SK-N-DZ (cell line): ENCODE measurements at places on chromosomes 11 and 22.

DNA sequence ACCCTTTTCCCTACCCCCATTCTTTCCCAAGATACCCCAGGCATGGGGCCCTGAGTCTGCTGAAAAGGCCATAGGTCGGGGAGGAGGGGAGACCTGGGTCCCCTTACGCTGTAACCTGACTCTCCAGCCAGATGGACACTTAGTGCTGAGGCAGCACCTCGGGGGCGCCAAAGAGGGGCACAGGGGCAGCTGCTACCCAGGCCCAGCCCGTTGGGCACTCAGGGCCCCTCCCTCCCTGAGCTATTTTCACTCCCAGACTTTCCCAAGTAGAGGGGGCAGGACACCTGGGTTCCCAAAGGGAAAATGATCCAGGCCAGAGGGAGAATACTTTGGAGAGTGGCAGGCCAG is 933 bp downstream of the ACTN3 start:
- no peak for DNase-seq

- DNase-seq, result no peak
Observed at GRCh38 chr11:130165601-130166456, 6.2 kb downstream of the ST14 start.

- no peak for DNase-seq
Observed at GRCh38 chr11:119809346-119809745, 80.3 kb upstream of the NECTIN1 start.

DNA sequence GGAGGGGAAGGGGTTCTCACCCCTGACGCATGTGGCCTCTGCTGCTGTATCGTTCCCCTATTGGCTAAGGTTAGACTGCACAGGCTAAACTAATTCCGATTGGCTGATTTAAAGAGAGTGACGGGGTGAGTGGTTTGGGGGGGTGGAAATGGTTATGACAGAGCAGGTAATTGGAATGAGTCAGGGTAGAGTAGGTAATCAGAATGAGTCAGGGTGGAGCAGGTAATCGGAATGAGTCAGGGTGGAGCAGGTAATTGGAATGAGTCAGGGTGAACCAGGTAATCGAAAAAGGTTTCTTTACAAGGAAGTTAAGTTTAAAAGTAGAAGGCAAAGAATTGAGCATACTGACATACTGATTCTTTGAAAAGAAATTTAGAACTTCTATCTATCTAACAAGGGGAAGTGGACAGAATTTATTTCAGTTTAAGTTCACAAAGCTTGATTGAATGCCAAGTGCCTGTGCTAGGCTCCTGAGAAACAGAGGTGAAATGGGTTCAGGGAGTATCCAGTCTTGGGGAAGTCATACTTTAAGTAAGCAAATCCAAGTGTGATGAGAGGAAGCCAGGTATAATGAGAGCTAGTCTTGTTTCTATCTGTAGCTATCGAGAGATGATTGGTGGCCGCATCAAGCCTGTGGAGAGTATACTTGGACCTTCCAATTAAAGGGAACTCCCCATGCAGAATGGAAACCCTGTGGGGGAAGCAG is 58.0 kb downstream of the C11orf91 start:
- DNase-seq, result no peak

DNA sequence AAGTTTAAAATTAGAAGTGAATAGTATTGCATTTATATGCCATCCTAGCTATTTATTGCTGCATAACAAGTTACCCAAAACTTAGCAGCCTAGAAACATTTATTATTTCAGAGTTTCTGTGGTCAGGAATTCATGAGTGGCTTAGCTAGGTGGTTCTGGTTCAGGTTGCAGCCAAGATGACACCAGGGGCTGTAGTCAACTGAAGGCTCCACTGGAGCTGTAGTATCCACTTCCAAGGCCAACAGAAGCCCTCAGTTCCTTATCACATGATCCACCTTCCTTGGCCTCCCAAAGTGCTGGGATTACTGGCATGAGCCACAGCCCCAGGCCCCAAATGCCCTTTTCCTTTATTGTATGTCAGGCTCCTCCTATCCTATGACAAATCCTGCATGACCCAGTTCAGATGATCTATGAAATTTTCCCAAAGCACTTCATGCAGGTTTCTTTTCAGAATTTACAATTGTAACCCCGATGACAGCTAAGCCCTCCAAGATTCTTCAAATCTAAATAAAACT is 6.1 kb upstream of the ALG8 start:
- no peak for DNase-seq

DNA sequence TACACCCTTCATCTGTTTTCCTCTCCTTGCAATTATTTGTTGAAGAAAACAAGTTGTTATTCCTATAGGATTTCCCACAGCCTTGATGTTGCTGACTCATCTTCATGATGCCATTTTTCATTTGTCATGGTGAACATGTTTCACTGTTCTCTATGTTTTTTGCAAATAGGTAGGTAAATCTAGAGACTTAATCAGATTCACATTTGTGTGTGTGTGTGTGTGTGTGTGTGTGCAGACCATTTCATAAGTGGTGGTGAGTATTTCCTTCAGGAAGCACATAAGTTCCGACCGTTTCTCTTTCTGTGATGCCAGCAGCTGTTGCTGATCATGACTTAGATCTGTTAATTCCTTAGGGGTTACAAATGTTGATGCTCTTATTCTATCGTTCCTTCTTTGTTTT is 80.3 kb upstream of the IZUMO1R start:
- DNase-seq, result no peak

- peak; percentile 1 for DNase-seq
Observed at GRCh38 chr11:107140983-107141382, 122.7 kb upstream of the GUCY1A2 start.

DNA sequence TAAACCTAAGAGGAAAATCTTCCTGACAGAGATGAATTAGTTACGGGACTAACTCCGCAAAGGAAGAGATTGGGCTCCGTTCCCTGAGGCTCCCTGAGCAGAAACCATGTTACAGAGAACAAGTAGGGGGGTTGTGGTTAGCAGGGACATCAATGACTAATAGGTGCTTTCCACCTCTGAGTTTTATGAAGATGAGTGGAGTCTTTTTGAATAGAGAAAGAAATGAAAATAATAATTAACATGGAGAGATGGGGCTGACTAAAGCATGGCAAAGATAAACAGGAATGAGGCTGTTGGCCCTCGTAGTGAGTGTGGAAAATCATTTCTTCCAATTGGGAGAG is 47.5 kb upstream of the PICALM start:
- no peak for DNase-seq

GRCh38 chr11:58058276-58059006 is 27.7 kb downstream of the OR6Q1 start:
- no peak for DNase-seq

- no peak for DNase-seq
Observed at GRCh38 chr11:64762277-64762673, 2.5 kb upstream of the PYGM start.

- no peak for DNase-seq
Observed at GRCh38 chr11:20090654-20091374, 69.5 kb downstream of the DBX1 start.

- DNase-seq, result no peak
Observed at GRCh38 chr11:92888696-92889095, 80.8 kb upstream of the MTNR1B start.

DNA sequence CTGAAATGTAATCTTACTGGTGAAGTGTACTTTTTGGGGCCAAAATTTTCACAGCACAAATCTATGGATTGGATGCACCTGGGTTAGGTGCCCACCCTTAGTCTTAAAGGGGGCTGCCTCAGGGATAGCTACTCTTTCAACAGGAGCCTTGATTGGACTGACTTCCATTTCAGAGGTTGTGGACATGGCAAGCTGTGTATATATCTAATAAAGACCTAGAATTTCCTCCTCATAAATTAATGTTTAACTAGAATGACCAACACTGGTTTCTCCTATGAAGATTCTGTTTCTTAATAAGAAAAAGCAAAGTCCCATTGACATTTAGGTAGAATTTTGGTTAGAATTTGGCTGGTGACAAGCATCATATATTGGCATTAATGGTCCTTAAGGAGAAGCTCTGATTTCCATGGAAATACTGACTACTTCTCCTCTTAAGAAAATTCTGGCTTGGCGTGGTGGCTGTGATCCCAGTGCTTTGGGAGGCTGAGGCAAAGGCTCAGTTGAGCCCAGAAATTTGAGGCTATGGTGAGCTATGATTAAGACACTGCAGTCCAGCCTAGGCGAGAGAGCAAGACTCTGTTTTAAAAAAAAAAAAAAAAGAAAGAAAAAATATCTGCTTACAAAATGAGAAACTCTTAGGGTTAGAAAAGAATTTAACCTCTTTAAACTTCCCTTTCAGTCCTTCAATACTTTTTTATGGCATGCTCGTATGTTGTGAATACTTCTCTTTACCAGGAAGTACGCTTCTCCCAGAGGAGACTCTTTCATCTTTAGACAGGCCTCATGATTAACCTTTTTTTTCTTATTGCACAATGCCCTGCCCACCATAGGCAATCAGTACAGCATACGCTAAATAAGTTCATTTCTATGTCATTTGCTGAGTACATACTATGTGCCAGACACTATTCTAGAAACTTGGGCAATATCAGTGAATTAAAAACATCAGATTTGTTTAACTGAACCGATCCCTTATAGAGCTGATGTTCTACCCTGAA is 77.2 kb downstream of the PRR5L start:
- DNase-seq, result no peak

GRCh38 chr22:33757041-33757801 is 163.1 kb downstream of the LARGE1 start:
- no peak for DNase-seq

DNA sequence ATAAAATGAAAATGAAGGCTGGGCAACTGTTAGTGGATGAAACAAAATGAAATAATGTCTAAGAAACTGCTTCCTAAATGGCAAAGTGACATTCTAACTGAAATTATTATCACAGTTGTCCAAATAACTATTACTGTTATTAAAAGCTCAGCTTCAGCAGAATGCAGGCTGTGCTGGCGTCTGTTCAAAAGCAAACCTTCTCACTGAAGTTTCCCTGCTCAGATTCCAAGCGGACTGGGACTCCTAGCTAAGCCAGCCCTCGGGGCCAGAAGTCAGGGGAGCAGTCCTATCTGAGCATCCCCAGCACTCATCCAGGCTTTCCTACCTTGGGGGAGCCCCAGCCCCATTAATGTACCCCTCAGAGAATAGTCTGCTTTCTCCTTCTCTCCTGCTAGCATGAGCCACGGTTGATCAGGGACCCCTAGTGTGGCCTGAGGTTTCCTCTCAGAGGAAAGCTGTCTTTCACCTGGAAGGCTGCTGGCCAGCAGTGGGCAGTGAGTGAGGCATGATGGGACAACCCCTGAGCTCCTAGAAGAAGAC is 1167.3 kb downstream of the TBC1D22A start:
- DNase-seq, result no peak

DNA sequence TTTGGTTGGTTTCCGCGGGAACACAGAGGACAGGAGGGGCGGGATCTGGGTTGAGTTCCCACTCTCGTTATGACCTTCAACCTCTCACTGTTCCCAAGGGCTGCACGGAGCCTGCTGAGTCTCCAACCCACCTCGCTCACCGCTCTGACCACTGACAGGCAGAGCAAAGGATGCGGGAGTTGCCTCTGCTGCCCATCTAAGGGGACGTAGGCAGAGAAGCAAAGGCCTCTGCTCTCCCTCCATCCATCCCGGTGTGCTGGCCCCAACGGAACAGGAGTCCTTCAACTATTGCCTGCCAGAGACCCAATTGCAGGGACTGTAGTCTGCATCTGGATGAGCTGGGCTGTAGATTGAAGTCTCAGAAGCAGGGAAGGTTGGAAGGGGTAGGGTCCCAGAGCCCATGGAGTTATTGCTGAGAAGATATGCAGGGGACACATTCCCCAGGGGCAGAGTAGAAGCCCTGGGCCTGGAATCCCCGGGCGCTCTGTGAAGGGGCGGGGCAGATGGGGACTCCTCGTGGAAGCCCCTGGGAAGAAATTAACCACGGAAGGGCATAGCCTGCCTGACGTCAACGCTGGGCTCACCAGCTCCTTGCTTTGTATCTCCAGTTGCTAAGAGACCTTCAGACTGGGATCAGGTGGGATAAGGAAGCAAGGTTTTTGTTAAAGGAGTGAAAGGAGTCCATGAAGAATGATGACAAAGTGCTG is 12.7 kb upstream of the FXYD2 start:
- no peak for DNase-seq

- no peak for DNase-seq
Observed at GRCh38 chr22:39559456-39560105, 11.0 kb upstream of the CACNA1I start.

GRCh38 chr11:75351791-75352587 is 528 bp upstream of the ARRB1 start:
- DNase-seq, result peak; percentile 85

DNA sequence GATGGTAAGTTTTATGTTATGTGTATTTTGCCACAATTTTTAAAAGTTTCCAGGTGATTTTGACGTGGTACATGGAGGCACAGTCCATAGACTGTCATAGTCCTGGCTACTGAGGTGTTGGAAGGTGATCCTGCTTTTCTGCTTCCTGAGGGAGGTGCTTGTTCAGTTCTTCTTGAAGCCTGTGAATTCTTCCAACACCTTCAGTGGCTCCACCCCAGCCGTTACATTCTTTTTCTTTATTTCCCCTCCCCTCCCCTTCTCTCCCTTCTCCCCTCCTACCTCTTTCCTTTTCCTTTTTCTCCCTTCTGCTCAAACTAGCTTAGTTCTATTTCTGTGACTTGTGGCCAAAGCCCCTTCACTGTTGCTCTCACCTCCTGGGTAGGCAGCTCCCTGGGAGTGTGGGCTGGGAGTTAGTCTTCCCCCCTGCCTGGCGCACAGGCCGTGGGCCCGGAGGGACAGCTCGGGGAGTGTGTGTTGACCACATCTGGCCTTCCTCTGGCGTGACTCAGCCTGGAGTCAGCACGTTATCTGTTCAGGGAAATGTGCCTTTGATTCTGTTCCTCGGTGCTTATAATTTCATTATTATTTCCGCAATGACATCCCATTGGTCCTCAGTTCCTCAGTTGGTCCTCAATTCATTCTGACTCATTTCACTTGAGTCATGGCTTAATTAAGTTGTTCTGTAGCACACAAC is 566.2 kb downstream of the TBC1D22A start:
- DNase-seq, result no peak

GRCh38 chr22:25494774-25495173 is 69.7 kb upstream of the GRK3 start:
- no peak for DNase-seq

DNA sequence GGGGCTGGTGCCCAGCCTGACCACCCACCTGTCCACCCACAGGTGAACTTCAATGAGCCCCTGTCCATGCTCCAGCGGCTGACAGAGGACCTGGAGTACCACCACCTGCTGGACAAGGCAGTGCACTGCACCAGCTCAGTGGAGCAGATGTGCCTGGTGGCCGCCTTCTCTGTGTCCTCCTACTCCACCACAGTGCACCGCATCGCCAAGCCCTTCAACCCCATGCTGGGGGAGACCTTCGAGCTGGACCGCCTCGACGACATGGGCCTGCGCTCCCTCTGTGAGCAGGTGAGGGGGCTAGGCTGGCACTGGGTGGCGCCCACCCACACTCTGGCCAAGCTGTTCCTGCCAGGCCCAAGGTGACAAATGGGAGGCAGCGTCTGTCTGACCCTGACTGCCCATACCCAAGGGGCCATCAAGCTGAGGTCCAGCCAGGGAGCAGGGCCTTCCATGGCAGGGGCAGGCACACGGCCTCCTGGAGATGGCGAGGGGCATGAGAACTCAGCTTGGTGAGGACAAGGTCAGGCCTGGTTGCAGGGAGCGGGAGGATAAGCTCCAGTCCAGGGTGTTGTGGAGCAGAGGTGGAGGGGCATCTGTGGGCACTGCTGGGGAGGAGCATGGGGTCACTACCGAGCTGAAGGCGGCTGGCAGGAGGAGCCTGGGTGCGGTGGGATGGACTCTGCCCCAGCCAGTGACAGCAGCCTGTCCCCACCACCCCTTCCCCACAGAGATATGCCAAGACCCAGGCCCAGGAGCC is 77.7 kb downstream of the MORC2 start:
- DNase-seq, result no peak
